Activated CD8-positive, alpha-beta memory T cell treated with anti-CD3 and anti-CD28 coated beads for 36 hours (primary cell): ENCODE measurements at places on chromosomes 12 and 14. TPM values are rescaled to one million over a fixed set of nuclear protein-coding genes. Genes with fewer than 3 reads are reported as not detected.

SYT10 gene
- total RNA-seq: not detected

SLC5A8 gene
- total RNA-seq: not detected

ETFBKMT gene
- 0.67 TPM for total RNA-seq

FAM90A1 gene
- total RNA-seq: 0.13 TPM

KLHDC1 gene
- 0.69 TPM for total RNA-seq

MGAT4C gene
- total RNA-seq: not detected

KRT7 gene
- 1.8 TPM for total RNA-seq

PROX2 gene
- 0.76 TPM for total RNA-seq

CRACR2A gene
- 33.2 TPM for total RNA-seq

NKX2-1 gene
- not detected for total RNA-seq

WNT1 gene
- not detected for total RNA-seq

HAL gene
- 0.38 TPM for total RNA-seq

HNF1A gene
- total RNA-seq: not detected

MMP19 gene
- total RNA-seq: not detected

KLRF1 gene
- not detected for total RNA-seq

SLC10A1 gene
- total RNA-seq: not detected

DDX23 gene
- 131 TPM for total RNA-seq

AGAP2 gene
- 29.7 TPM for total RNA-seq

SRRM4 gene
- not detected for total RNA-seq

RFC5 gene
- 70.1 TPM for total RNA-seq

ZNF385A gene
- 0.52 TPM for total RNA-seq

A2M gene
- not detected for total RNA-seq

CCDC60 gene
- total RNA-seq: not detected

P3H3 gene
- 1.8 TPM for total RNA-seq

RNF212B gene
- total RNA-seq: not detected

LRRIQ1 gene
- total RNA-seq: not detected

LGR5 gene
- not detected for total RNA-seq

PTPRR gene
- total RNA-seq: not detected

CTSG gene
- total RNA-seq: not detected

LTBP2 gene
- total RNA-seq: 0.02 TPM

BATF gene
- total RNA-seq: 127 TPM

CCDC88C gene
- 66.0 TPM for total RNA-seq

RAD51AP1 gene
- 31.7 TPM for total RNA-seq

SYCP3 gene
- 0.17 TPM for total RNA-seq
